Stimulated activated CD4-positive, alpha-beta T cell treated with anti-CD3 and anti-CD28 coated beads, Interleukin-15, amount 100 ng/mL, for 48 hours (primary cell): ENCODE measurements at places on chromosomes 13 and 19.

- DNase-seq: no peak
Observed at GRCh38 chr19:47417746-47418691, 1.3 kb downstream of the MEIS3 start.

- DNase-seq: no peak
Observed at GRCh38 chr13:70835371-70835770, 727.1 kb upstream of the KLHL1 start.

DNA sequence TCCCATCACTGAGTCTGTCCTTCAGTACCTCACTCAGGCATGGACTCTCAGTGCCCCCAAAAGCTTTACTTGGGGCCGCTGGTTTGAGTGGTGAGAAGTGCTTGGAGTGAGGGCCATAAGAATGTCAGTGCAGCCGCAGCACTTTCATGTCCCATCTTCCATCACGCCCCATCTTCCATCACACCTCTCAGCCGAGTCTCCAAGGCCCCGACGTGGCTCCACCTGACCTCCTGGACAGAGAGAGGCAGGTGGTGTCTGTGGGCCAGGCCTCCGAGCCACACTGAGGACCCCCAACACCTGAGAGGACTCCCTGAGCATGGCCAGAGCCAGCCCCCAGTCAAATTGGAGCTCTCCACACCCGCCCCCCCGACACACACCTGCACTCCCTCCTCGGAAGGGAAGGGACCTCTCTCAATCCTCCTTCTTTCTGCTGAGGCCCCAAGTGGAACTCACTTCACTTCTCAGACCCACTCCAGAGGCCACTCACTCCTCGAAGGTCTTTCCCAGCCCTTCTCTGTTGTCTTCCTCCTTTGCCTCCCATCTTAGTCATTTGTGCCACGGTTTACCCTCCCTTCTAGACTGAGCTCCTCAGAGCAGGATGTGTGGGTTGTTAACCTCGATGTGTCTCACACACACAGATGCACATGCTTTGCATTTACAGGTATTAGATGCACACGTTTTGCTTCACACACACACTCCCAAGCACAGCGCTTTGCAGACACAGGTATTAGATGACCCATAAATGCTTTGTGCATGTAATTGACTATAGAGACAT is 65.7 kb upstream of the ATP12A start:
- no peak for DNase-seq

DNA sequence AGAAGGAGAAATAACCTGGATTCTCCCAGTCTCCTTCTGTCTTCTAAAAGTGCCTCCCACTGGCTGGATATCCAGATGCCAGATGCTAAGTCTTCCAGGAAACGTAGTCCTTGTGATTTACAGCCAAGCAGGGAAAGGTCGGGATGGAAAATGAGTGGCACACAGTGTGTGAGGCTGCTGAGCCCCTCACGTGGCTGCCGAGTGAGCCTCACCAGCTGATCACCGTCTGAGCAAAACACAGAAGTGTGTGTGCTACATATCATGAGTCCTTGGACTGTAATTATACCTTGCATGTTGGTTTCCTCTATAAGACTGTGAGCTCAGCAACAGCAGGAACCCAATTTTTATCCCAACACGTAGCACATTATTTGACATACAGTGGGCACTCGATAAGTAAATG is 15.1 kb downstream of the LHFPL6 start:
- DNase-seq: no peak

DNA sequence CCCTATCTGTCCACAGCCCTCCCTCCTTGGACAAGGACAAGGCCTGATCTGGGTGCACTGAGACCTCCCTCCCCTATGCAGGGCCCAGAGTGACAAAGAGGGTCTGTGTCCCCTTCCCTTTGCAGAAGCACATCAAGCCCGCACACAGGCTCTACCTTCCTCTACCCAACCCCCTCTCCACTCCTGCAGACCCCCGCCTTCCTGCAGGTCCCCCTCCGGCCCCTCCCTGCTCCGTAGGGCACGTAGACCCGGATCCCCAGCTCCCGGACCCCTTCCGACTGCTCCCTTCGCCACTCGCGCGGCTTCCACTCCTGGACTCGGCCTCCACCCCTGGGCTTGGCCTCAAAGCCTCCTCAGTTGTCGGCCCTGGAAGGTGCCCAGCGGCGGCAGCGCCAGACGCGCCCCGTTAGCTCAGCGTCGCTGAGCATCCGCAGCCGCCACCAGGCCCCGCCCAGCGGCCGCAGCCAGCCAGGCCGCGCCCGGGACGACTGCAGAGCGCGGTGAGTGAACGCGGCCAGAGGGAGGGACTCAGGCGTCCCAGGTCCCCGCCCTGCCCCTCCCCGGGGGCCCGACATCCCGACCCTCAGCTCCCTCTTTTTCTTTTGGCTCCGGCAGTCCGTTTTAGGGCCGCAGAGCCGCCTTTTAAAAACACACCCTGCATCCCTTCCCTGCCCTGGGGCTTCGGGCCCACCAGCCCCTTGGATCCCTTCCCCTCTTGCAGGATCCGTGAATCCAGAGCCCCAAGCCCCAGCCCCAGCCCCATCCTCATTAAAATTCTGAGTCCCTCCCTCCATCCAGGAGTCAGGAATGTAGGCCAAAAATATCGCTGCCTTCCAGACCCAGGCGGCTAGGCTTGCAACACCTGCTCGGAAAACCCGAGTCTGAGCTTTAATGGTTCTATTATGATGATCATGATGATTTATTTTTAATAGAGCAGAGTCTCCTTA is 1.5 kb upstream of the MYADM start:
- no peak for DNase-seq

DNA sequence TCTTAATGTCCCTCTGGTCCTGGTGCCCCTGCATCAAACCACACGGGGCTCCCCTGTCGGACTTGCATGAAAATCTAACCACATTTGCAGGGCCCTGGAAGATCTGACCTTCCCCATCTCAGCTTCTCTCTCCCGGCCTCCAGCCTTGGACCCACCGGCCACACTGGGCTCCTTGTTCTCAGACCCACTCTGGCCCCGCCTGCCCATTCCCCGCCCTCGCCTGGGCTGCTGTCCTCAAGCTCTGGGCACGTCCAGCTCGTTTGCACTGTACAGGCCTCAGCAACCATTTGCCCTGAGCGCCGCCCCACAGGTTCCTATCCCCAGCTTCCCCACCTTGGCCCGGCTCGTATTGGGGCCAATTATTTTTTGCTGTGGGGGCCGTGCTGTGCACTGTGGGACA is 10.5 kb downstream of the MYO9B start:
- no peak for DNase-seq

- no peak for DNase-seq
Observed at GRCh38 chr13:111491021-111491420, 170.6 kb downstream of the TEX29 start.

- peak; percentile 51 for DNase-seq
Observed at GRCh38 chr19:55341171-55341588, 1.5 kb downstream of the KMT5C start.

DNA sequence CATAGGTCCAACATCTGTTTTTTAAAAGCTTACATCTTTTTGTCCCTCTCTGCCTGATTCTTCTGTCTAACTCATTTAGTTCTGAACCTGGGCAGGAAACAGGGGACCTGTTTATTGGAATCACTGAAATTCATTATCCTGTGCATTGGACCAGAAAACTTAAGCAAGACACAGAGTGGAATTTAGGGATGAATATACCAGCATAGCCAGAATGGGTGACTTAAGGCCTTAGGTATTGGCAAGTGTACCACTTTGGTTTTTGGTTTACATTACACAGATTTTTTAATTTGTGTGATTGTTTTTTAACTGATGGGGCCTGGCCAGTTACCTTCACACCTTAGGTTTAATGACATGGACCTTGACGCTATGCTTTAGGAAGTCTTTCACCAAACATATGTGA is 232.5 kb downstream of the GPC5 start:
- no peak for DNase-seq

DNA sequence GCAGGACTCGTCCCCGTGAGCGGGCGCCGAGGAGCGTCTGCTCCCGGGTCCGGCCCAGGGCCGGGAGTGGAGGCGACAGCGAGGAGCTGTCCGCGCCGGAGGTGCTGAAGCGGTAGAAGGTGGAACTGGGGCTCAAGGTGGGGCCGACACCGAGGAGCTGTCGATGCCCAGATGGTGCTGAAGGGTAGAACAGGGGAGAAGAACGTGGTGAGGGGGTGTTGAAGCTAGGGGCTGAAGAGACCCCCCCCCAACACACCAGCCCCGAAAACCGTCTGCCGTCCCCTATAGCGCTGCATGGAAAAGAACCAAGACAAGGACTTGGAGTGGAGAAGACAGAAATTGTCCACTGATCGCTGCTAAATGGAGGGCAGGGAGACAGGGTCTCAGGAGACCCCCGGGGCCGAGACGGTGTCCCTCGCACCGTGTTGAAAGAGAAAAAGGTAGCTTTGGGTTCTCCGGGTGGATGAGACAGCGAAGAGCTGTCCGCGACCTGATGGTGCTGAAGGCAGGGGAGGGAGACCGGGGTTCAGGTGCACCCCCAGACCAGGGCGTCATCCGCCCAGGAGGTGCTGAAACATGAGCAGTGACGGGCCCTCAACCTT is 7.1 kb upstream of the PDE4C start:
- DNase-seq: no peak

DNA sequence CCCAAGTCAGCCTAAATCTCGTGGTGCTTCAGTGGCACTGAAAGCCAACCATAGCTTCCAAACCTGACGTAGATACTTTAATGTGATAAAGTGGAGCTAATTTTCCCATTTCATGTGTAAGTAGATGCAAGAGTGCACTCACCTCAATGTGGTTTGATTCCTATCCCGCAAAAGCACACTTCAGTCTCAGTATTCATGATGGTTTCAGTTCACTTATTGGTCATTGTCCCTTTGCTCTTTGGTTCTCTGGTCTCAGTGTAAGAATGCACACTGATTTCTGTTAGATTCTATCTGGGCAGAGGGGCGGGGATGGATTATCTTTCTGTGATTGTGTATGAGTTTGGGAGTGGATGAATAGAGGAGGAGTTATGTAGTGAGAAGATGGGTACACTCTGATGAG is 340.6 kb downstream of the KCNRG start:
- DNase-seq: no peak

GRCh38 chr19:35029737-35030256 is 473 bp upstream of the SCN1B start:
- no peak for DNase-seq

DNA sequence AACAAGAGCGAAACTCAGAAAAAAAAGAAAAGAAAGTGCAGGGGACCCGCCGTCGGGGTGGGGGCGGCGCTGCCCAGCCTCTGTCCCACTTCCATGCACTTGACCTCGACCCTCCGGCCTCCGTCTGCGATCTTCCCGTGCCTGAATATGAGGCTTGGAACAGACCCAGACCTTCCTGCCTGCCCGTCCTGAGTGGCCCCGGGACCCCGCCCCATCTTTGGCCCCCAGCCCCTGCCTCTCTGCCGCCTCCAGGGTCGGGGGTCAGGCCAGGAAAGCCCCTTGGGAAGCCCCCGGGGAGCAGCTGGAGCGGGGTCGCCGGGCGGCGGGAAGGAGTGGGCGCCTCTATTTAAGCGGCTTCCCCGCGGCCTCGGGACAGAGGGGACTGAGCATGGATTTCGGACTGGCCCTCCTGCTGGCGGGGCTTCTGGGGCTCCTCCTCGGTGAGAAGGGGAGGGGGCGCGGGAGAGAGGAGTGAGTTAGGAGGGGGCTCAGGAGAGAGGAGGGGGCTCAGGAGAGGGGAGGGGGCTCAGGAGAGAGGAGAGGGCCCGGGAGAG is at the start of gene MADCAM1:
Gene MADCAM1 (plus strand): TSS at position 375 of the 554 bp plus-strand sequence. CDS start 14 bp downstream, at position 389.
- no peak for DNase-seq

DNA sequence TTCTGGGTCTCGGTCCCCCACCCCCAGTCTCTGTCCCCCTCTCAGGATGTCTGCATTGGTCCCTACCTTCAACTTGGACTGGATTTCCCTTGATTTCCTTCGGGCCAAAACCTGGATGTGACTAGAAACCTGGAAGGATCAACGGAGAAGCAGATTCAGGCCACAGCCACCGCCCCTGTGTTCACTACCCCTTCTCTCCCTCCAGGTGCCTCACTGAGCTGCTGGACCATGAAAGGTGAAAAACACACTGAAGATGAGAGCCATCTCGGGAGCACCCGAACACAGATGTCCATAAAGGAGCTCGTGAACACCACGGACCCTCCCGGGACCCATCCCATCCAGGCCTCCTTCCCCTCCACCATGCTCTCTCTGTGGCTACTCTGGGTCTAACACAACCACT is 5.0 kb downstream of the TEAD2 start:
- DNase-seq: no peak

GRCh38 chr19:30256496-30256850 is 115.7 kb upstream of the ZNF536 start:
- no peak for DNase-seq

DNA sequence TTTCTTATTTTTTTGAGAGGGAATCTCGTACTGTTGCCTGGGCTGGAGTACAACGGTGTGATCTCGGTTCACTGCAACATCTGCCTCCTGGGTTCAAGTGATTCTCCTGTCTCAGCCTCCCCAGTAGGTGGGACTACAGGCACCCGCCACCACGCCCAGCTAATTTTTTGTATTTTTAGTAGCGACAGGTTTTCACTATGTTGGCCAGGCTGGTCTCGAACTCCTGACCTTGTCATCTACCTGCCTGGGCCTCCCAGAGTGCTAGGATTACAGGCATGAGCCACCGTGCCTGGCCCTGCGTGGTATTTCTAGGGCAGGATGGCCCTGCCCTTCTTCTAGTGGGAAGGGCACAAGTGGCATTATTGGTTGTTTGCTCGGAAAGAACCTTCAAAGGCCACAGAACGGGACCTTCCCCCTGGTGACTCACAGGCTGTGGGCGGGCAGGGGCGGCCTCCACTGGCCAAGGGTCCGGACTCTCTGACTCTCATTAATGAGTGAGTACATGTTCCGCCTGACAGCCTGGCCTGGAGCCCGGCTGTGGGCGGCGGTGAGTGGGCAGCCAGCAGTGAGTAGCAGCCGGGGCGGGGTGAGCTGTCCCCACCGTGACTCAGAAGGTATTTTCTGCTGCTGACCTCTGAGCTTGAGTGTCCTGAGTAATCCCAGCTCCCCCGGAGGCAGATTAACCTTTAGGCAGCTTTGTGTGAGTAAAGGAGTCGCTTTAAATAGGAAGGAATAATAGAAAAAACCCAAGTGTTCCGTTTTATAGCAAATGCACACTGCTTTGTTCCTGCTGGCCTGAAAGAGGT is 5.1 kb downstream of the DOT1L start:
- peak; percentile 78 for DNase-seq

DNA sequence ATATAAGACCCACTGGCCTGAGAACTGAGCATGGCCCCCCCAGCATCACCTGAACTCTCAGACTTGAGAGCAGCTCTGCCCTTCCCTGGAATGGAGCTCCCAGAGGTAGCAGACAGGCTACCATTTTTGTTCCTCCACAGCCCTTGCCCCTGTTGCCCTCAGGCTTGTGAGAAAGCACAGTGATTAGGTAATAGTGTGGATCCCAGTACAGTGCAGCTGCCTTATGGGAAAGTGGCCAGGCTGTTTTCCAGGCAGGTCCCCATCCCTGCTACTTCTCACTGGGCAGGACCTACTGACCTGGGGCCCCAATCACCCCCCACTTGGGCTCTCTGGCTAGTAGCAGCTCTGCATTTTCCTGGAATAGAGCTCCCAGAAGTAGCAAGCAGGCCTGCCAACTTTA is 834.0 kb downstream of the DACH1 start:
- no peak for DNase-seq

DNA sequence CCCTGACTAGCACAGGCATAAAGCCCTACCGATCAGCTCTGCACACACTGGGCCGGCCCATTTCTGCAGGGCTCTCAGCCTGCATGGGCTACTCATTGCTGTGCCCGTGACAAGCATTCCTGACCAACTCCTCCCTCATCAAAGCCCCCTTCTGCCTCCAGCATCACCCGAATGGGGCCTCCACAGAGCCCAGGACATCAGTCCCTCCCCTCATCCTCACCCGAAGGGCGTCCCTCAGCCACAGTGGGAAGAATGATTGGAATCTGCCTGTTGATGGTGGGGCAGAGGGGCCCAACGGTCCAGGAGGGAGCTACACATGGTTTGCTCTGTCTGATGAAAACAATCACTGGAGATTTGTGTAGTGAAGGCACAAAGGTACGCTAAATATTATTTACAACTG is 43.8 kb downstream of the SERP2 start:
- no peak for DNase-seq
